ENCODE measurements at places on chromosomes 7 and 10.

DNA sequence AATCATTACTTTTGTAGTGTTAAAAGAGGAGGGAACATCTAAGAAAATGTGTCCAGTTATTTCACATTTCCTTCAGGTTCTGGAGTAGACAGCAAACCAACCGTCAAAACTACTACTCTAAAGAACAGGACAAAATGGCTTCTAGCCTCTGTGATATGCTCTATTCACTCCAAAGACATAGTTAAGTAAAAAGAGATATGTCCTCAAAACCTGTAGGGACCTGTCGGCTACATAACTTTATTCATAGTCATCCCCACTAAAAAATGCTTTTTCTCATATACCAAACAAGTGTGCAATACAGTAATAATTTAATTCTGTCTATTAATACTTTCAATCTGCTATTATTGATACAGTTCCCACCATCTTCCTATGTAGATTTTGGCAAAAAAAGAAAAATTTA is 642.8 kb upstream of the LRRTM3 start:
- no peak for DNase-seq

- DNase-seq: no peak
These were observed 11.7 kb downstream of the SRPK2 start for GRCh38 chr7:105376908-105377533.

DNA sequence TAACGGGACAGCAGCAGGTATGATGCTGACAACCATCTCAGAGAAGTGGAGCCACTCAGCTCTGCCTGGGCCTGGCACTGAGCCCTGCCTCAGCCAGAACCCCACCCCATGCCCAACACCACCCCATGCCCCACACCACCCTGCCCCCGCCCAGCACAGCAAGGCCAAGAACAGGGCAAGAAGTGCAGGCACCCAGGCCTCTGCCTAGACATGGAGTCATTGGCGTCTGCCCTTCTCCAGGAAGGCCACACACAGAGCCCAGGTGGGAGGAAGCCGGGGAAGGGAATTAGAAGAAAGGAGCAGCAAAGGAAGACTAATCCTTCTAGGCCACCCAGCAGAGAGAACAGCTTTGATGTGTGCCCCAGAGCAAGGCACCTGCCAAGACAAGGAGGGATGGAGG is 18.9 kb downstream of the CAMK2G start:
- no peak for DNase-seq

DNA sequence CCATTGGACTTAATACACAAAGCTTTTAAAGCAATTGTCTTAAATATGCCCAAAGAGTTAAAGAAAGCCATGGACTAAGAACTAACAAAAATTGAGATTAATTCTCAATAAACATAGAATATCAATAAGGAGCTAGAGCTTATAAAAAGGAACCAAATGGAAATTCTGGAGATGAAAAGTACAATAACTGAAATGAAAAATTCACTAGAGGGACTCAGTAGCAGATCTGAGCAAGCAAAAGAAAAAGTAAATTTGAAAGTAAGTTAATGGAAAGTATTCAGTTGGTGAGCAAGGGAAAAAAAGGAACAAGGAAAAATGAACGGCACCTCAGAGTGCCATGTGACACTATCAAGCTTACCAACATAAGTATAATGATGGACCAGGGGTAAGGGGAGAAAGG is 209.8 kb downstream of the FZD1 start:
- DNase-seq: no peak

GRCh38 chr7:707296-708000 is 19.1 kb upstream of the DNAAF5 start:
- DNase-seq: no peak

GRCh38 chr7:28112467-28112866 is 68.1 kb downstream of the JAZF1 start:
- no peak for DNase-seq
